ENCODE measurements at places on chromosomes 7 and 10.

DNA sequence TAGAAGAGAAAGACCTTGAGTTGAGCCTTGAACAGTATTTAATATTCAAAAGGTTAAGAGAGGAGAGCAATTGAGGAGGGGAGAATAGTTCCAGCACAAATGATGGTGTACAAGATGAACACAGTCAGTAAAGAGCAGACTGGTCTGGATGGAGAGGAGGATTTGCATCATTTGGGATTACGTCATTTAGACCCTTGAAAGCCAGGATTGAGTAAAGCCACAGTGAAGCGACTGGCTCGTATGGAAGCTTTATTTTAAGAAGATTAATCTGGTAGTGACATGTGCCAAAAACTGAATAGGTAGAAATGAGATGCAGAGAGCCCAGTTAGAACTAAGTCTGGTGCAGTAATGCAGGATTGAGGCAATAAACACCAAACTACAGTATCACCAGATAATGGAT is 52.6 kb downstream of the TRUB1 start:
- no peak for DNase-seq

DNA sequence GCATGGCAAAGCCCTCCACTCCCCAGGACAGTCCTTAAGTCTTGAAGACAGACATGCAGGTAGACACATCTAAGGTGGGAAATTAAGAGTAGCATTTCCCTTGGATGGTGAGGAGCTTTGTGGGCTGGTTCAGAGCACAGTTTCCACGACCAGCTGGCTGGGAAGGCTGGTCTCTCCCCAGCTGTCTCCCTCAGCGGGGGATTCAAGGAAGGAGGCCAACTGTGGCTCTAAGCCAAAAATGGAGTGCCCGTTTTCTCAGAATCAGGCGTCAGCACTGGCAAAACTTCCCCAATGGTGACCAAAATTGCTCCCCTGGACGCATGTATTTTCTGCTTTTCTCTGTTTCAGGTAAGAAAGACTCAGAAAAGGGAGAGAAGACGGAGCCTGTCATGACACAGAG is 230.6 kb upstream of the FZD8 start:
- no peak for DNase-seq

DNA sequence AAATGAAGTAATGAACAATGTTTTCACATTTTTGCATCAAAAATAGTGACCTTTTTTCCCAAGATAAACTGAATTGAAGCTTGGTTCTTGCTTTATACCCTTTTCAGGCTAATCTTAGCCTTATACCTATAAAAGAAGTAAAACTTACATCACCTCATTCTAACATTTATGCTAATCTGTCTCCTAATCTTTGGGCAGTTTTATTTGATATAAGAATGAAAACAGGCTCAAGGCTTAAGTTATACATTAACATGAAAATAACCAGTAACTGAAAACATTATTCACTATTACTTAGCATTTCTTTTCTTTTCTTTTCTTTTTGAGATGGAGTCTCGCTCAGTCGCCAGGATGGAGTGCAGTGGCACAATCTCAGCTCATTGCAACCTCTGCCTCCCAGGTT is 113.1 kb downstream of the HIBADH start:
- no peak for DNase-seq

GRCh38 chr10:95758351-95759025 is 2.5 kb downstream of the ENTPD1 start:
- DNase-seq: peak; percentile 23

DNA sequence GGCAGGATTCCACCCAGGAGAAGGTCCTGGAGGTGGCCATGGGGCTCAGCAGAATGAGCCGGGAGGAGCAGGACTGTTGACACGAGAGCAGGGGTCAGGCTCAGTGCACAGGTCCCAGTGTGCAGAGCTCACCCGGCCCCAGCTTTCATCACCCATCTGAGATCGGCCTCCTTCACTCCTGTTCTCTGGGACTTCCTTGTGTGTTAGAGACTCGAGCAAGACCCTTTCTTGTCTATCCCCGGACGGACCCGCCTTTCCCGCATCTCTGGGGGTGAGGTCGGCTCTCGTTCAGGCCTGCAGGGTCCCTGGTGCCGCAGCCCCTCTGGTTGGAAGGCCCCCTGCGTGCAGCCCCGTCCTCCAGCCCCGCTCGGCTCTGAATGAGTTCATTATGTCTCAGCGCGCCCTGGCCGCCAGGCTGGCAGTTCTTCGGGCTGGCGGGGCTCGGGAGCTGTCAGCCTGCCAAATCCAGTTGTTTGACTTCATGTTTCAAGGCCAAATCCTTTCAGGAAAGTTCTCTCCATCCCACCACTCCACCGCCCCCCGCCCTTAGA is 127.9 kb downstream of the LHPP start:
- no peak for DNase-seq

GRCh38 chr10:17144757-17145156 is 15.1 kb upstream of the CUBN start:
- no peak for DNase-seq

GRCh38 chr10:32055478-32056135 is 618 bp downstream of the KIF5B start:
- peak; percentile 86 for DNase-seq

DNA sequence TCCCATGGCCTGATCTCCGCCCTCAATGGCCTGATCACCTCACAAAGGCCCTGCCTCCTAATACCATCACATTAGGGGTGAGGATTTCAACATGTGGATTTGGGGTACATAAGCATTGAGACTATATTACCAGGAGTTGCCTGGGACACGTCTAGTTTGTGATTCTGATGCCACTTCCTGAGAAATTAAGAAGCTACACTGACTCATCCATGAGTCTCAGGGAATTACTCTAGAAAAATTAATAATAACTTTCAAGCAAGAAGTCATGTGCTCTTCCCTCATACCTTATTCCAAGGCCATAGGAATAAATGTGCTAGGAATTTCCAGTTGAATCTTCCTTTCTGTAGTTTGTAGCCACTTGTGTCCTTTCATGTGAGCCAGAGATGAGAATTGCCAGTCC is 519.3 kb upstream of the MKI67 start:
- no peak for DNase-seq

DNA sequence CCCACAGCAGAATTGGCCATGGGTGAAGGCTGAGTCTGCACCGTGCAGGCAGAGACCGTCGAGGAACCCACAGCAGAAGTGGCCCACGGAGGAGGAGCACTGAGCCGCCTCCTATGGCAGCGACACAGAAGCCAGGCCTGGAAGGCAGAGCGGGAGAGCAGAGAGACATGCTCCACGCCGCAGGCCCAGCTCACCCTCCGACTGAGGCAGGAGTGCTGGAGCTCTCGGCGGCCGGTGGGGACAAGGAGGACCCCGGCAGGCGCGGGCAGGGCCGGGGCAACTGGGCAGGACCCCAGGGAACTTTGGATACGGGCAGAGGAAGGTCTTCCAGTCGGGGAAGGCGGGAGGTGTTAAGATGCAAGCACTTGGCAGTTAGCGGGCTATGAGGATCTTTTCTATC is 420.4 kb downstream of the DNAJB6 start:
- no peak for DNase-seq

GRCh38 chr10:8238986-8239385 is 184.5 kb downstream of the GATA3 start:
- DNase-seq: no peak

- no peak for DNase-seq
Observed at GRCh38 chr7:158042156-158042880, 545.3 kb downstream of the PTPRN2 start.

GRCh38 chr7:121480566-121481335 is 84.6 kb upstream of the FAM3C start:
- no peak for DNase-seq

GRCh38 chr7:2799253-2799652 is 44.9 kb downstream of the GNA12 start:
- no peak for DNase-seq

- DNase-seq: no peak
Observed at GRCh38 chr10:21039721-21040120, 142.6 kb upstream of the NEBL start.

GRCh38 chr10:49752584-49752983 is 9.5 kb downstream of the OGDHL start:
- DNase-seq: no peak

DNA sequence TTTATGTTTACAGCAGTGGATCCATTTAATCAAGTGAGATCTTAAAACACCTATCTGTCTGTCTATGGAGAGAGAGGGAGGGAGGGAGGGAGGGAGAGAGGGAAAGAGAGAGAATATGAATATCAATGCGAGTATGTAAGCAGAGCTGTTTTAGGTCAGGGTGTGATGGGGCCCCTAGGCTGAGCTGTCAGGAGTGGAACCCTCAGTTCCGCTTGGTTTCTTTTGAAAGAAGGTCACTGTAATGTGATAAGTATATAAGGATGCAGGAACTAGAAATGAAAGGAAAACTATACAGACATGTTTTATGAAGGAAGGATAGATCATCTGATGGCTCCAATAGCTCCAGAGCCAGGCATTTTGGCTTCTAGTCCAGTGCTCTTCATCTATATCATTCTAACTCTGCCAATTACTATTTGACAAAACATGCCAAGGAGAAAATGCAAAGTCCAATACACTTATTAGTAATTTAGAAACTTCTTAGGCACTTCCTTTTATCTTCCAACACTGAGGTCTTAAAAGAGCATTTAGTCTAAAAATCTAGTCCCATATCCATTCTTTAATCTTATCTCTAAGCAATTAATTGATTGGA is 70.3 kb downstream of the NRCAM start:
- DNase-seq: no peak

GRCh38 chr10:6065835-6066234 is 3.7 kb upstream of the IL2RA start:
- DNase-seq: peak; percentile 32
